HFF-Myc (cell line): ENCODE measurements at places on chromosomes 6 and 20.

DNA sequence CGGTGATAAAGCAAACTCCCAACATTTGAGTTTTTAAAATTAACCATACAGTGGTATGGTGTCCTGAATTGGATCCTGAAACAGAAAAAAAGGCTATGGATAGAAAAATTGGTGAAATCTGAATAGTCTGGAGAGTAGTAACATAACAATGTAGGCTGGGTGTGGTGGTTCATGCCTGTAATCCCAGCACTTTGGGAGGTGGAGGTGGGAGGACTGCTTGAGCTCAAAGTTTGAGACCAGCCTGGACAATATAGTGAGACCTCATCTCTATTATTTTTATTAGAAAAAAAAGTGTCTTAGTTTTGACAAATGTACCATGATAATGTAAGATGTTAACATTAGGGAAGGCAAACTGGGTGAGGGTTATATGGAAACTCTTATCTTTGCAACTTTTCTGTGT is 11.0 kb downstream of the EEF1A1 start:
- no peak for DNase-seq

GRCh38 chr6:79070206-79070825 is 7.7 kb downstream of the PHIP start:
- DNase-seq, result no peak

DNA sequence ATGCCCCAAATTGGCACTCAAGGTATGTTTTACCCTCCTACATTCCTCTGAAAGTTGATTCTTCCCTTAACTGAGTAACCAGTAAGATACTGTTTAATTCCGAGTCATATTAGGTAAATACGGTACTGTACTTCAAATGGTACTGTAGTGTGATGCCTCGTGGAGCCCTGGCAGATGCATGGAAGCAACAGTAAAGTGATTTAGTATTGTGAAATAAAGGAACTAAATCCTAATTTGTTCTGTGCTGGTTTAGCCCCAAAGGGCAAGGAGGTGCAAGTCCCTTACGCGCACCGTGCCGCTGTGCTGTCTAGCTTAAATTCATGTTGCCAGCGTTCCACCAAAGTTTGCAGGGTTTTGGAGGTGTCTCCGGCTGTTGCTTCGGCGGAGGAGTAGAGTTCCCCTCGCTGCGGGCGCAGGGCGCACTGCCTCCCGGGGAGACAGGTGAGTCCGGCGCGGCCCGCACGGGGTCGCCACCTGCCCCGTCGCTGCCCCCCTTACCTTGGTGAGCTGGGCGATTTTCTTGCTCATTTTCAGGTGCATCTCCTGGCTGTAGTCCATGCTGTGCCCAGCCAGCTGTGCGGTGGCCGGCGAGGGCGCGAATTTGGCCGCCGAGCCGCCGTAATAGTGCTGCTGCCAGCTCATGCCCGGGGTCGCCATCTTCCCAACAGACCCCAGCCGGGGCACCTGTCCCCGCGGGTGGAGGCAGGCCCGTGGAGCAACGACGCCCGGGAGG is 655 bp downstream of the FAM184A start:
- no peak for DNase-seq

GRCh38 chr6:39590871-39591393 is 134.3 kb downstream of the KIF6 start:
- DNase-seq, result no peak

GRCh38 chr20:9573335-9574151 is 59.2 kb downstream of the LAMP5 start:
- no peak for DNase-seq

- DNase-seq, result no peak
Measured at GRCh38 chr6:4370066-4370465, 234.7 kb upstream of the ECI2 start.

- no peak for DNase-seq
Measured at GRCh38 chr6:167394339-167394738, 69.5 kb downstream of the TTLL2 start.

DNA sequence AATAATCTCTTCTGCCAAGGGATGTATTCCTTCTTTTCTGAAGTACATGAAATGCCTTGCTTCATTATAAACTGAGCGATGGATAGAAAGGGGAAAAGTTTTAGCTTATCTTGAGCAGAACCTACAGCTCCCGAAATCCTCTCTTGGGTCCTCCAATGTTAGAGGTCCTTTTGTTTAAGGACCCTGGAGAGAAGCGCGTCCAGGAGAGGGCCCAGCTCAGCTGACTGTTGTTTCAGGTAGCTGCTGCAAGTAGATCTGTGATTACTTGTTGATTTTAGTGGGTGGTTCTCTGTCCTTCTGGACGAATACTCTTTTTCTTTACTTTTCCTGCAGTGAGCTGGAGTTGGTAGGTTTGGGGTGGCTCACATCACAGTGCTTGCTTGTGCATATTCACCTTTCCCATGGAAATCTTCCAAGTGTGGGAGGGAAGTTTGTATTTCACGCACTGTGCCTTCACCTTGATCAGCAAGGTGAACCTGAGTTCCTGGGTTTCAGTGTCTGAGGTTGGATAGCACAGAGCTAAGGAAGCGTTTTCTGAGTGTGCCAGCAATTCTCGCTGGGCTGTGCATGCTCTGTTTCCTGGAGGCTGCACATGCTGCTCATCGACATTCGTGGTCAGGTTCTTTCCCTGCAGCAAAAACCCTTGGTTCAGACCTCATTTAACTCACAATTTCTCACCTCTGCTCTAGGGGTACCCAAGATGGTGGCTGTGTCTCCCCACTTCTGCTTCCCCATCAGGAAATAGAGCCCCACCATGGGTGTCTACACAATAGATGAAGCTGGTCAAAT is 176.3 kb downstream of the JARID2 start:
- no peak for DNase-seq

DNA sequence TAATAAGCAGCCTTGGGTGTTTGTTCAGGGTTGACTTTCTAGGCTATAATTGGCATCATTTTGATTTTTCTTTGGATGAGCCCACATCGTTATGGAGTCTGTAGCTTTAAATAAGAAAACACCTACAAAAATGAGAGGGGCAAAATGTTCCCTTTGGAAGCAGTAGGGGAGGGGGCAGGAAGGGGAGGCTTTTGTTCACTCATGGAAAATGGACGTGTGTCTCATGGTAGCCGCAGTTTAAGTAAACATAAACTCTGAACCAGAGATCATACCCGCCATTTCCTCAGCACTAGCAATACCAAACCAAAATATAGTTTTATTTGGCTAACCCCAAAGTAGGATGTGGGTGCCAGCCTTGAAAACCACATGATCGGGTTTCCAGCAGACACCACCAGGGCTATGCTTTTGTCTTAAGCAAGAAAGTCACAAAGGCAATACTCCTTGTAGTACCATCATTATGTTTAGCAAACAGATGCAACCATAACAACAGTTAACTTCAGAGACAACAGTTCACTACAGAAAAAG is 572.5 kb upstream of the JAG1 start:
- no peak for DNase-seq

GRCh38 chr20:2984028-2984501 is 59.4 kb upstream of the GNRH2 start:
- no peak for DNase-seq

DNA sequence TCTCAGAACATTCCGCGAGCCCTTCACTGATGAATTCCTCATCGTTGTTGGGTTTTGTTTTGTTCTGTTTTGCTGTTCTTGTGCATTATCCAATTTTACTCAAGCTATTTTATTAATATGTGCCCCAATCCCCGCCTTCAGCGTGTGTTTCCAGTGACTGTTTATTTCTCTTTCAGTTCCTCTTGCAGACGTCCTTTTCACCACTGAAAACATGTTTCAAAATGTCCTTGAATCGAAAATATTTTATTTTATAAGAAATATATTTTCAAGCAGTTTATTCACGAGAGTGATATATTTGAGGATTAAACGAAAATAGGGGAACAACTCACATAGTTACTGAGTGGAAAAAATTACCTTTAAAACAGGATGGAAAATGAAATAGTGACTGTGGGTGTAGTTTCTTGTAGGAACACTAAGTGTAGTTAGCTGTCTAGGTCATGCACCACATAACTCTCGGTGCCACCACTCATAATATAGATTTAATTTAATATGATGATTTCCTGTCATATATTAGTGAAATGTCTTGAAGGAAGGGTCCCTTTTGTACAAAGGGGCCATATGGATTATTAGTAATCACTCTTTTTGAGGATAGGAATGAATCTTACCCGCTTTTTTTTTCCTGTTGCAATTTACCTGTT is 45.3 kb upstream of the HDDC2 start:
- no peak for DNase-seq

DNA sequence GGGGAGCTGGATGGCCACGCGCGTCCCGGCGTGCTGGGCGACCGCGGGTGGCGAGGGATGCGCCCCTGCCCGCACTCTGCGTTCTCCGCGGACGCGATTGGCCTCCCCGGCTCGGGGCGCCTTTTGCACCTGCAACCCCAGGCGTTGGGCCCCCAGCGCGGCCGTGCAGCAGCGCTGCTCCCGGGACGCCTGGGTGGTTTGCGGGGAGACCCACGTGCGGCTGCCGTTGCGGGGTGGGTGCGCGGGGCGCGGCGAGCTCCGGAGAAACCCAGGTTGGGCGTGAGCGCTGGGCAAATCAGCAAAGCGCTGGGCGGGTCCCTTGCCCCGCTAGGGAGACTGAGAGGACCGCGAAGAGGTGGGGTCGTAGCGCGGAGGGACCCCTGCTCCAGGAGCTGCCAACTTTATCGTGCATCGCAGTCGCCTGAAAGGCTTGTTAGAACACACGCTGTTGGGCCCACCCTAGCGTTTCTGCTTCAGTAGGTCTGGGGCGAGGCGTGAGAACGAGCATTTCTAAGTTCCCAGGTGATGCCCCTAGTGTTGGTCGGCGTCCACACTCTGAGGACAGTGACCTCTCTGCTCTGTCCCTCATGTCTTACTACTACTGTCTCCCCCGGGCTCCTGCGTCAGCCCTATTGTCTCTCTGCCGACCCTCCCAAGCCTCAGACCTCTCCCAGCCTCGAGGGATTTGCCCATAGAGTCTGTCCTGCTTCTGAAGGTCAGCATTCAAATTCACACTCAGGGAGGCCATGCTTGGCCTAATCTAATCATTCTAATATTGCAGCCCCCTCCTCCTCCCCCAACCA is 538 bp upstream of the ZFP64 start:
- DNase-seq, result no peak

DNA sequence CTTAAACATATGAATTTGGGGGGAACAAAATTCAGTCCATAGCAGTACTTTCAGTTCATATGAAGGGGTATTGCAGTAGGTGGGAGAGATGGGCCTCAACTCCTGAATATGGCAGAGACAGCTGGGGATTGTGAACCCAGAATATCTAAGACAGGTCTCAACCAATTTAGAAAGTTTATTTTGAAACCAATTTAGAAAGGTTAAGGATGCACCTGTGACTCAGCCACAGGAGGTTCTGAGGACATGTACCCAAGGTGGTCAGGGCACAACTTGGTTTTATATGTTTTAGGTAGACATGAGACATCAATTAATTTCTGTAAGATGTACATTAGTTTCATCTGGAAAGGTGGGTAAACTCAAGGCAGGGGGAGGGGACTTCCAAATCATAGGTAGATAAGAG is 59.5 kb downstream of the MYO6 start:
- DNase-seq, result no peak

DNA sequence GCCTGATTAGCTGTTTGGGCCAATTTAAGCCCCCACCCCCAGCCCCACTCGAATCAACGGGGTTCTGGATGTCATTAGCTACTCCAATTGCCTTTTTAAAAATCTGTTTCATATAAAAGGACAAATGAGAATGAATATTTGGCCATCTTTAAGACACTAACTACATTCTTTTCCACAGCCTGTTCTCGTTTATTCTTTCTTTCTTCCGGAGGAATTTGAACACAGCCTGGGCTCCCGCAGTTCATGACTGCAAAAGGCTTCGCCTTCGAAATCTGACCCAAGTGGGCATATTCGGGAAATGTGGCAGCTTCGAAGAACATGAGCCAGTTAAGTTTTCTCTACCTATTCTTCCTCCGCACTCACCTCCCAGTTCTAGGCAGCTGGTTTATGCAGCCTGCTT is 49.4 kb upstream of the NFATC2 start:
- no peak for DNase-seq

DNA sequence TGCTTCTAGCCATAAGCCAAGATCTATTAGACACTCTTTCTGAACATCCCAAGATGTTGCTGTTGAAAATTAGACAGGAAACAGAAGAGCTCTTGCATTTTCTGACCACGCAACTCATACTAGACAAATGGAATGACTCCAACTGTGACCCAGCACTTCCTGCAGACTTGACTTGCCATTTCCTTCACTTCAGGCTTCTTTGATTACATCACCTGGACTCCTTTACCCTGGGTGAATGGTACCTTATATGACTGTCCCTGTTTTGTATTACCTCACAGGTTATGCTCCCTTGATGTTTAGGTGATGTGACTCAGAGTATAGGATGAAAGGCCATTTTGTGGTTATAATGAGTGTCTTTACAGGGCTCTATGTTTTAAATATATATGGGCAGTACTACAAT is 236.1 kb downstream of the BMP2 start:
- no peak for DNase-seq

DNA sequence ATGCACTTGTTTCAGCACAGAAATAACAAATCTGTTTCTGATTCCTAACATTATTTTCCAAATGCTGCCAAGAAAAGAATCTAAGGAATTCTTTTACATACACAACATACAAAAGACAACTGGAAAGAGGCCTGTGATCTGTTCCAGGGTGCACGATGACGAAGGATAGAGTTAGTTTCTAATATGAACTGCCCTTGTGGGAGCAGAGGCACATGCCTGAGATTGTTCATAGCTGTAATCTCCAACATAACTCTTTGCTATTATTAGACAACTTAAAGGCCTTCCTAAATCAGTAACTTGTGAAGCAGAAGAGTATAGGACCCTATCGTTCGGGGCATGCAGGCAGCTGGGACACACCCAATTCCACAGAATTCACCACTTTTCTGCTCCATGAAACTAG is 41.2 kb upstream of the NHSL1 start:
- DNase-seq, result no peak

- no peak for DNase-seq
Measured at GRCh38 chr6:119799596-119800509, 450.3 kb upstream of the MAN1A1 start.

GRCh38 chr6:130041594-130041993 is 23.2 kb downstream of the L3MBTL3 start:
- DNase-seq, result no peak

DNA sequence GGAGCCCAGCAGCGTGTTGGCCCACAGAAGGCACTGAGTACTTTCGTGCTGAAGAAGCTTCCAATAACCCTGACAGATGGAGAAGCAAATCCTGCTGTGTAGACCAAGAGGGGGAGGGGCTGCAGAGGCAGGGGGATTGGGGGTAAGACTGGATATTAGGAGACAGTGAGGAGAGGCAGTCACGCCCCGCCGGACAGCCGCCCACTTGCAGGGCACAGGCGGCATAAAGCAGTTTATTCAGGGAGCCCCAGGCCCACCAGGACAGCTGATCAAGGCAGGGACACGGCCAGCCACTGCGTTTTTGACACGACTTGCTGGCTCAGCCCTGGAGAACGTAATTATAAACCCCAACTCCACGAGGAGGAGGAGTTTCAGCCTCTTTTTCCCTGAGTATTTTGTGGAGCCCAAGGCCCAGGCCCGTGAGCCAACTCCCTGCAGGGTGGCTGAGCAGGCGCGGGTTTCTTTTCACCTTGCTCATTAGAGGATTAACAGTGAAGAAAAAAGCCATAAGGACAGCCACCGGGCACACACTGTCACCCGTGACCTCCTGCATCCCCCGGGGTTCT is 177.9 kb downstream of the TFAP2C start:
- DNase-seq, result no peak

GRCh38 chr6:82248273-82248735 is 760 bp upstream of the IBTK start:
- DNase-seq, result no peak
